Smooth muscle cell of the coronary artery (primary cell): ENCODE measurements at places on chromosomes 12 and 14. TPM values are rescaled to one million over a fixed set of nuclear protein-coding genes. Genes with fewer than 3 reads are reported as not detected.

KRT80 gene
- 0.75 TPM in 1 of 2 replicates, not detected in the other for total RNA-seq

BATF gene
- total RNA-seq = 0.12 TPM in 1 of 2 replicates, not detected in the other

SYCP3 gene
- total RNA-seq = 0.08 and 0.12 TPM in 2 replicates

HOXC4 gene
- total RNA-seq = not detected in 2 replicates

RPGRIP1 gene
- under 0.01 TPM in 1 of 2 replicates, not detected in the other for total RNA-seq

ENDOU gene
- total RNA-seq = 0.15 TPM in 1 of 2 replicates, not detected in the other
